ENCODE measurements at places on chromosomes 13 and 19. TPM values are rescaled to one million over a fixed set of nuclear protein-coding genes. Genes with fewer than 3 reads are reported as not detected.
A peak's percentile ranks its signal among the peaks of the same experiment; 100 is the strongest.

The NCR1 gene
- total RNA-seq = not detected

- no peak for DNase-seq
Observed at GRCh38 chr13:112573710-112574109, 14.2 kb downstream of the TUBGCP3 start.

GRCh38 chr13:99144306-99144705 lies 56.3 kb upstream of the UBAC2 start:
- DNase-seq = no peak

The CYP4F8 gene
- total RNA-seq = not detected

The CDC42EP5 gene
- total RNA-seq = 5.5 TPM

DNA sequence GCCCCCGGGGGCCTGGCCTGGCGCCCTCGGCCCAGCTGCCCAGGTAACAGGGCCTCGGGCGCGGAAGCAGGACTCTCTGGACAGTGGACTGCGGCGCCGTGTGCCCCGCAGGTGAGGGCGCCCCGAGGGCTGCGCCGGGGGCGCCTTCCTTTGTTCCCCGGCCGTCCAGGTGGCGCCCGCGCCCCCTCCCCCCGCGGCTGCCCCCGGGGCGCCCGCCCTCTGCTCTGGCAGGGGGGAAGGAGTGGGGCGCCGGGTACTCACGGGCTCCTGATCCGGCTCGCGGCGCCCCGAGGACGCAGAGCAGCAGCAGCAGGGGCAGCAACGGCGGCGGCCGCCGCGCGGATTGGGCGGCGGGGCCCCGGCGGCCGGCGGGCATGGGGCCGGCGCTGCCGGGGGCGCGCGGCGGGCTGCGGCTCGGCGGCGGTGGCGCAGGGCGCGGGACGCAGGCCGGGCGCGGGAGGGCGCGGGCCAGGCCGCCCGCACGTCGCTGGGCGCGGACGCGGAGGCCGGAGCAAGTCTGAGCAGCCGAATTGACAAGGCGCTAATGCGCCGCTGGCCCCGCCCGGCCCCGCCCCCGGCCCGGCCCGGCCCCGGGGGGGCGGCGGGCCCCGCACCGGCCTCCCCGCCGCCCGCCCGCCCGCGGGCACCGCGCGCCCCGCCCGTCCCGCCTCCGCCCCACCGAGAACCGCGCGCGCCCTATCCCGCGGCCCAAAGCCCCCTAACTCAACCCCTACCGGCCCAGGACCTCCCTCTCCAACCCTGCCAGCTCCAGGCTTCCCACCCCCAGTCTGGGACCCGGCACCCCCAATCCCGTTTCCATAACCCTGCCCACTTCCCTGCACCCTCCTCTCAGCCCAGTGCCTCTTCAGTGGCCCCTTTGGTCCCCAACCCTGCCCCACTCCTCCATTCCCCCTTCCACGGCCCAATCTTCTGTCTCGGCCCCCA lies at the start of gene CRLF1:
Gene CRLF1, minus strand, starts transcription at position 519 of the 945 bp plus-strand sequence. Its CDS starts 143 bp downstream, at position 376.
- no peak for DNase-seq

- DNase-seq = no peak
Observed at GRCh38 chr19:46955813-46956371, 63.7 kb upstream of the NPAS1 start.

- DNase-seq = peak; percentile 54
Observed at GRCh38 chr13:29676535-29676934, 81.0 kb upstream of the SLC7A1 start.

The ZNF534 gene
- not detected for total RNA-seq

DNA sequence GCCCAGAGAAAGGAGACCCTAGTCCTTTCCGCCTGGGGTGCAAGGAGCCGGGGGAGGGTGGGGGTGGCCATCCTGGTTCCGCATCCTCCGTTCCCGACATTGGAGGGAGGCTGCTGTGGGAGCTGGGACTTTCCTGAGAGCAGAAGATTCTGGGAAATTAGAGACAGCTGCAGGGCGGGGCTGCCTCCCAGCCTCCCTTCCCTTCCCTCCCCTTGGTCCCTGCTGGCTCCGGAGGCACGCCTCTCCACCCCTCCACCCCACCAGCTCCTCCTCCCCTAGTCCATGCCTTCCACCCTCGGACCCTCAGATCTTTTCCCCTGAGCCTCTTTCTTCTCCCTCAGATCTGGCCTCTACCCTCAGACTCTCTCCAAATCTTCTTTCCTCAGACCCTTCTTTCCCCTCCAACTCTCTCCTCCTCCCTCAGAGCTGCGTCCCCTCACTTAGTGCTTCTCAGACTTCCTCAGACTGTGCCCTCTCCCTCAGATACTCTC lies 3.1 kb upstream of the BCL3 start:
- DNase-seq = peak; percentile 43

GRCh38 chr19:622666-623065 lies 10.7 kb downstream of the POLRMT start:
- DNase-seq = no peak

GRCh38 chr13:40790154-40790616 lies 774 bp downstream of the SLC25A15 start:
- DNase-seq = no peak

GRCh38 chr13:56924401-56924800 lies 216.3 kb upstream of the PRR20A start:
- no peak for DNase-seq

The NECTIN2 gene
- total RNA-seq = 51.0 TPM

- DNase-seq = no peak
Observed at GRCh38 chr13:24688950-24689349, 8.7 kb downstream of the ATP12A start.
